Posterior vena cava (tissue), 2 donors: ENCODE measurements at places on chromosomes 11 and 22.

DNA sequence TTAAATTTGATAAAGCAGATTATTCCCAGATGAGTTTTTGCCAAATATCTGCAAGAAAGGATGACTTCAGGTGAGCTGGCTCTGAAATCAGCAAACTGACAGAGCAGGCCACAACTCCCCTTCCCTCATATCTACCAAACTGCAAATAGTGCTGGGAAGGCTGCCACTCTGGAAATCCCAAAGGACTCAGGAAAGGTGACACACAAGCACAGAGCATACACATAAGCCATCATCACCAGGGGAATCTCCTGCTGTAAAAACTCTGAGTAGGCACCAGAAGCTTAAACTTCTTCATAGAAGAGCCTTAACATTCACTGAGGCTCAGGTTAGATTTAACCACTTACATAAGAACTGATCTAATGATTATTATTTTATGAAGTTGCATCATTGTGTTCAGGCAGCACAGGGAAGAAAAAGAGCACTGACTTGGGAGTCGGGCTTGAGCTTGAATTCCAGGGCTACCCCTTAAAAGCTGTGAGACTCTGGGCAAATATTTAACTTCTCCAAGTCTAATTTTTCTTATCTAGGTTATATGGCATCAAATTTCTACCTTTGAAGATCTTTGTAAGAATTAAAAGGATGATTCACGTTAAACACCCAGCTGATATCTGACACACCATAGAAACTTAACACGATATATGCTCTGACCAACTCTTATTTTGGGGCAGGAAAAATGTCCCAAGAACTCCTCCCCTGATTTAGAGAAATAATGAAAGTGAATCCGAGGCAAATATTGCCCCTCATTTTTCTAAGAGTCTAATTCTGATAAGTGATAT, 15.0 kb downstream of the SYTL2 start:
- DNase-seq = no peak

- DNase-seq = no peak
These were observed 5.3 kb downstream of the CD248 start for GRCh38 chr11:66311470-66311964.

DNA sequence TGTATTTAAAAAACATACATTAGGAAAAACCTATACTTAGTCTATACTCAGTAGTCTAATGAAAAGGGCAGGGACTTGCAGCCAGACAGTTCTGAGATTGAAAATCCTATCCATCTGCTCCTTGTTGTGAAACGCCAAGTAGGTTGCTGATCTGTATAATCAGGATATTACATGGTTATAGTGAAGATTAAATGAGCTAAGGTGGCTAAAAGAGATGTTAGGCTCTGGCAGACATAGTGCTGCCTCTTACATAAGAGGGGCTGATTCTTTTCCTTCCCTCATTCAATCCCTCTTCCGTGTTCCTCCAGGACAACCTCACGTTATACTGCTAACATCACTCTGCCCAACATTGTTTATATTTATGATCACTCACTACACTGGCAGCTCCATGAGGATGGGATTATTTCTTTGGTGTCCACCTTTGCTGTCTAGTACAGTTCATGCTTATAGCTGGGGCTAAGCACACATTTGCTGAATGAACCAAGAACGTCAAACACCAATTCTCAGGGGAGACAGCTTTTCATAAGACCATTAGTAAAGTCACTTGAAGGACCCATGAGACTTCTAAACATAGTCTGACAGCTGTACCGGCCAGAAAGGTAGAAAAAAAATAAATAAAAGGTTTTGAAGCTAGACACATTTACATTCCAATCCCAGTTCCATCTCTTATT, 46.3 kb downstream of the GAB2 start:
- no peak for DNase-seq

- no peak for DNase-seq
These were observed 99.2 kb downstream of the TP53I11 start for GRCh38 chr11:44851496-44851895.

- peak; percentile 62 for DNase-seq
These were observed 58.9 kb downstream of the LINC01488 start for GRCh38 chr11:69540118-69541000.
